LHCN-M2 (cell line): ENCODE measurements at places on chromosomes 4 and X.

DNA sequence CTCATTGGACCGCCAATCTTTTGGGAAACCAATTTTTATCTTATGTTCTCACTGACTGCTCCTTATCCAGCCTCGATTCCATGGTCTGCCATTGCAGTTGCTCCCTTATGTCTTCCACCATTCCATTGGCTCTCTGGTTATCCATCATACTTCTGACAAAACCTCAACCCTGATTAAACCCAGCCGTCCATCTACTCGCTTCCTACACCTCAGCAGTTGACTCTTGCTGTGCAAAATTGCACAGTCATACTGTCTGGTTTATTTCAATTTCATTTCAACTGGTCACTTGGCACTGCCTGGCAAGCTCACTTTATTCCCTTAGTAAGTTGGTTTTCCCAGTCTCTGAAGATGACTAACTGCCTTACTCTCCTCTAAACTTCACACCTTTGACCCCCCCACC is 26.2 kb downstream of the ARL9 start:
- DNase-seq = no peak

GRCh38 chr4:100778431-100778830 is 260.6 kb upstream of the EMCN start:
- DNase-seq = no peak

DNA sequence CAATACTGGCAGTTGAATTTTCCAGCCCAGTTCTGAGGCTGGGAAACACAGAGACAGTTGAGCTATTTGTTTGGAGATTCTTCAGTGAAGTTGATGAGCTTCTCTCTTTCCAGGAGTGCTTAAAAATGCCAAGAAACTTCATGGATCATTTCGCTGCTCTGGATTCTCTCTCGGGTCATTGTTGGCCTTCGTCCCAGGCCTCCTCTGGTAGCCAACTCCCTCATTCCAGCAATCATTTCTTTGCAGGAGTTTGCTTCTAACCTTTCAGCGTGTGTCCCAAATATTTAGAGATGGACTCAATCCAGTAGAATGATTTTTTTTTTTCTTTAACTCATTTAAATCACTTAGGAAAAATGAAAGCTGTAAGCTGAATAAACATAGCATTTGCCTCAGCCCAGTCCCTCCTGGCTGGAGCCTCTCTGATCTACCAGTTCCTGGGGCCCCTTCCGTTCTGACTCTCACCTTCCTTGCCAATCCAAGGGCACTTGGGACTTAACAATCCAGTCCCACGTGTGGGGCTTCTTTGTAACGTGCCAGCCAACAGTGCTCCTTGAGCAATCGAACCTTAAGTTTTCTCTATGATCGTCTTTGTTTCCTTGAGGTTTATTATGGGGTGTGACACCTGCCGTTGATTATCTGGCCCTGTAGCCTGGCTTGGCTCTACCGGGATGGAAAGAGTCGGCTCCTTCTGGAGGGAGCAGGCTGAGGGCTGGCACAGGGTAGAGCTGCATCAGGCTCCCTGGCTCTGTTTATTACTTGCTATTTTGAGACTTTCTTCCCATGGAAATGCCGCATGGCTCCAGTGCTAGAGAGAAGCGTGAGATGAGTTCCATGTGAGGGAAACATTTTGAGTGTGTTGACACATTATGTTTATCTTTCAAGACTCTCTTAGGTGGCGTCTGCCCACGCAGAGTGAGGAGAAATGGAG is 80.4 kb upstream of the GPC4 start:
- no peak for DNase-seq

DNA sequence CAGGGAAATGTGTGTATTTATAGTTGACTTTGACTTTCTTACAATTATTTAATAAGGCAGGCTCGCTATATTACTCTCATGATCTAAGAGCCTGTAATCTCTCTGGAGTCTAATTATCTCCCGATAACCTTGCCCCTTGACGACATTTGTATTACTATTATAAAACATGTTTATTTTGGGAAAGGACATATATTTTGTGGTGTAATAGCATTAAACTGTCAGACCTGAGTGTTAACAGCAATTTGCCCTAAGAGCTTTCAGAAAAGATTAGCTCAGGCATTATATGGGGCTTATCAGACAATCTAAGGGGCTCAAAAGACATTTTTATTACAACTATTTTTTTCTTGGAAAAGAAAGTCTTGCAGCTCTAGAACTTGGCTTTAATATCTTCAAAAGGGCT is 427.9 kb upstream of the SLIT2 start:
- DNase-seq = no peak

- DNase-seq = no peak
Measured at GRCh38 chr4:80594701-80595100, 259.2 kb downstream of the CFAP299 start.

GRCh38 chrX:148133105-148133725 is 152.1 kb downstream of the FMR1NB start:
- peak; percentile 5 for DNase-seq

DNA sequence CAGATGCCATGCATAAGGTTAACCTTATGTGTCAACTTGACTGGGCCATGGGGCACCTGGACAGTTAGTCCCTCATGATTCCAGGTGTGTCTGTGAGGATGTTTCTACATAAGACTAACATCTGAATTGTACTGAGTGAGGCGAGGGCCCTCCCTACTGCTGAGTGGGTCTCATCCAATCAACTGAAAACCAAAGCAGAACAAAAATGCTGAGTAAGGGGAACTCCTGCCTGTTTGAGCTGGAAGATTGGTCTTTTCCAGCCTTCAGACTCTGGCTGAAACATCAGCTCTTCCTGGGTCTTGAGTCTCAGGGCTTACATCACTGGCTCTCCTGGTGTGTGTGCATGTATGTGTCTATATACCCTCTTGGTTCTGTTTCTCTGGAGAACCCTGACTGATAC is 13.8 kb downstream of the NELFA start:
- DNase-seq = no peak

DNA sequence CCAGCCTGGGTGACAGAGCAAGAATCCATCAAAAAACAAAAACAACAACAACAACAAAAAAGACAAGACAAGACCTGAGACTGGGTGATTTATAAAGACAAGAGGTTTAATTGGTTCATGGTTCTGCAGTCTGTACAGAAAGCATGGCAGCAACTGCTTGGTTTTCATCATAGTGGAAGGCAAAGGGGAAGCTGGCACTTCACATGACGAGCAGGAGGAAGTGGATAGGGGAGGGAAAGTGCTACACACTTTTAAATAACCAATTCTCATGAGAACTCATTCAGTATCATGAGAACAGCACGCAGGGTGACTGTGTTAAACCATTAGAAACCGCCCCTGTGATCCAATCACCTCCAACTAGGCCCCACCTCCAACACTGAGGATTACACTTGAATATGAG is 28.4 kb upstream of the SLC10A7 start:
- no peak for DNase-seq

DNA sequence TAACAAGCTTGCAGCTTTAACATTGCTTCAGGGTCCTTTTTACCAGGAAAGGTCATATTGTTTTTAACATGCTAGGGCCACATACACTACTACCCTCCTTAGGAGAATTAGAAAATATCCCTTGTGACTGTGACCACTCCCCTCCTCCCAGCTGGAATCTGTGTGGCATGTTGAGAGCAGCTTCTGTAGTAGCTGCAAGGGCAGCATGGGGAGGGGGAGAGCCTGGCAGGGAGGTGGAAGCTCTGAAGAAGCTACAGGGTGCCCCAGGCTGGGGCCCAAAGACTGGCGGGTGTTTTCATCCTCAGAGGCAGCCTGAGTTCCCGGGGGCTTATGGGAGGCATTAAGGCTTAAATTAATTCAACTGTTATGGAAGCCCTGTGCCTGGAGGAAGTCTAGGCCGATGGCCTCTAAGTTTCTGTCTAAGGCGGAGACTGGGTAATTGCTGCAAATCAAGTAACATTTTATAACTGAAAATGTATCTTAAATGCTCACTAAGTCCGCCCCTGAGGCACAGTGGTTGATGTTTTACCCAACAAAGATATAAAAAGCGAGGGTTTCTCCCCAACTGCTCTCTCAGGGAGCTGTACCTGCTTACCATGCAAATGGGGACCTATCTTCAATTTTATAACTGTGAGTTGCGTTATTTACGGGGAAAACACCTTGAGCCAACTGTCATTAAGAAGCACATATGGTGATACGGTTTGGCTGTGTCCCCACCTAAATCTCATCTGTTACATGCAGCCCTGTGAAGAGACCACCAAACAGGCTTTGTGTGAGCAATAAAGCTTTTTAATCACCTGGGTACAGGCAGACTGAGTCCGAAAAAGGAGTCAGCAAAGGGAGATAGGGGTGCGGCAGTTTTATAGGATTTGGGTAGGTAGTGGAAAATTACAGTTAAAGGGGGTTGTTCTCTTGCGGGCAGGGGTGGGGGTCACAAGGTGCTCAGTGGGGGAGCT is 37.4 kb upstream of the STS start:
- DNase-seq = no peak

DNA sequence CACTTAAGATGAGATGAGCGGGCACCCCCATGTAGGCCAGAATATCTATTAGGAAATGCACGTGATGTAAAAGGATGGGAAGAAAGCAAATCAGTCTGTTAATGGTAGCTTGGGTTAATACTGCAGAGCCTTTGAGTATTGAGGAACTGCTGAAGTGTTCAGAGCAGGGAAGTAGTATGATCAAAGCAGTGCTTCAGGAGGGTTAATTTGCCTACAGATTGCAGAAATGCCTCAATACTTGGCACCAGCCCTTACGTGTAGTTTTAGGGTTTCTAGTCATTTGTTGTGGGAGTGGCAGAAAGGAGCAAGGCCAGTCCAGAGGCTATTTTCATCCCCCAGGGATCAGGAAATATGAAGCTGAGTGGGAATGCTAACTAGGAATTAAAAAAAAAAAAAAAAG is 19.7 kb downstream of the ZFX start:
- no peak for DNase-seq

GRCh38 chr4:118888666-118889311 is at the start of gene SYNPO2:
Gene SYNPO2, plus strand, starts transcription at chr4:118888854. Its CDS starts 183 bp downstream, at chr4:118889037.
- DNase-seq = peak; percentile 86

GRCh38 chrX:7372825-7373525 is 225.0 kb upstream of the PUDP start:
- peak; percentile 76 for DNase-seq

GRCh38 chrX:36199928-36200327 is 280.4 kb downstream of the CFAP47 start:
- DNase-seq = no peak
